ENCODE measurements at places on chromosomes 13 and 19. TPM values are rescaled to one million over a fixed set of nuclear protein-coding genes. Genes with fewer than 3 reads are reported as not detected.

- DNase-seq = no peak
- H3K36me3 ChIP-seq = peaks cover 27% of the 10 kb centered on the region
Measured at GRCh38 chr19:3969435-3970312, 1.2 kb downstream of the DAPK3 start.

PSG6 gene
- total RNA-seq = not detected

GRCh38 chr19:3653865-3654513, 27.4 kb upstream of the CACTIN start:
- DNase-seq = no peak
- peaks cover 3% of the 10 kb centered on the region for H3K4me1 ChIP-seq
- H3K36me3 ChIP-seq = peaks cover 45% of the 10 kb centered on the region
- H3K4me3 ChIP-seq = no peak overlapping the region
- no peaks in the 10 kb centered on the region for H3K27me3 ChIP-seq

KPTN gene
- total RNA-seq = 7.1 TPM

MYCBP2 gene
- total RNA-seq = 133 TPM

GRIN2D gene
- 0.94 TPM for total RNA-seq

DNA sequence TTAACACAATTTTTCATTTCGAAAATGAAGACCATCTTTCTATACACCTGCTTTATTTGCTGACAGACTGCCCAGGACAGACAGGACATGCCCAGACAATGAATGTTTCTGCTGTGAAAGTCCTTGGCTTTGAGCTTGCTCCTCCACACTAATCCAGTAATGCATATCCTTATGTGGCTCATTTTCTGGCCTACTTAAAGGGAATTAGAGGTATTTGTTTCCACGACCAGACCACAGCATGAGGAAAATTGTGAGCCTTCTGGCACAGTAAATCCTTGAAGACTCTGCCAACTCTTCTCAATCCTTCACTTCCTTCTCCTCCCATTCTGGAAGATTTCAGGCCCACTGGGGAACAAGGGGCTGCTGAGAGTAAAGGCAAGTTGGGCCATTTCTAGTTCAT, 25.7 kb downstream of the CCDC70 start:
- H3K36me3 ChIP-seq = no peaks in the 10 kb centered on the region
- H3K27ac ChIP-seq = no peak overlapping the region
- DNase-seq = no peak
- H3K4me1 ChIP-seq = no peaks in the 10 kb centered on the region
- no peaks in the 10 kb centered on the region for H3K27me3 ChIP-seq

- no peaks in the 10 kb centered on the region for H3K4me1 ChIP-seq
- DNase-seq = no peak
- H3K36me3 ChIP-seq = no peaks in the 10 kb centered on the region
- H3K27ac ChIP-seq = no peak overlapping the region
Measured at GRCh38 chr13:46804391-46804815, 7.4 kb upstream of the ESD start.

DNA sequence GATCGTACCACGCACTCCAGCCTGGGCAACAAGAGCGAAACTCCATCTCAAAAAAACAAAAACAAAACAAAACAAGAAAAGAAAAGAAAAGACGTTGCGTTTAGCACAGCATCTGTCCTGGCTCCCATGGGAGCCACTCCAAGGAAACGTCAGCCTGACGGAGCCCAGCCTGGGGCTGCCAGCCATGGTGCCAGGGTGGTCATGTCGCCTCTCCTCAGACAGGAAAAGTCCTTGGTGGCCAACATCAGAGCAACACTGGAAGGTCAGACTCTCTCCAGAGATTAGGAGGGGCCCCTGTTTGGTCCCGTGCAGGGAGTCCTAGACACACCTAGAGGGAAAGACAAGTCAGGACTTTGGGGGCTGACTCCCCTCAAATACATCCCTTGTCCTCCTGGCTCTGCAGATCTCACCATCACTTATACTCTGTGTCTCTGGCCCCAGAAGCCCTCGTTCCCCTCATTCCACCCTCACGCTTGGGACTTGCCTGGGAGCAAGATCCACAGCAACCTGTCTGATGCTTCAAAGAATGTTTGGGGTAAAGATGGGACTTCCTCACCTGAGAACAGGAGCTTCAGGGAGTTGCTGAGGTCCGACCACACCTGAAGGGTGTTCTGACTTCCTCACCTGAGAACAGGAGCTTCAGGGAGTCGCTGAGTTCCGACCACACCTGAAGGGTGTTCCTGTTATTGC, 9.3 kb downstream of the LILRA4 start:
- no peaks in the 10 kb centered on the region for H3K4me1 ChIP-seq
- DNase-seq = no peak
- H3K36me3 ChIP-seq = no peaks in the 10 kb centered on the region
- H3K27me3 ChIP-seq = no peaks in the 10 kb centered on the region
- no peak overlapping the region for H3K27ac ChIP-seq
- H3K4me3 ChIP-seq = no peak overlapping the region

ARRDC5 gene
- not detected for total RNA-seq

- no peak overlapping the region for H3K27ac ChIP-seq
- DNase-seq = peak; percentile 82
- peaks cover 20% of the 10 kb centered on the region for H3K27me3 ChIP-seq
- H3K4me3 ChIP-seq = no peak overlapping the region
- no peaks in the 10 kb centered on the region for H3K36me3 ChIP-seq
Measured at GRCh38 chr19:55160128-55160985, 2.8 kb upstream of the TNNI3 start.

DNA sequence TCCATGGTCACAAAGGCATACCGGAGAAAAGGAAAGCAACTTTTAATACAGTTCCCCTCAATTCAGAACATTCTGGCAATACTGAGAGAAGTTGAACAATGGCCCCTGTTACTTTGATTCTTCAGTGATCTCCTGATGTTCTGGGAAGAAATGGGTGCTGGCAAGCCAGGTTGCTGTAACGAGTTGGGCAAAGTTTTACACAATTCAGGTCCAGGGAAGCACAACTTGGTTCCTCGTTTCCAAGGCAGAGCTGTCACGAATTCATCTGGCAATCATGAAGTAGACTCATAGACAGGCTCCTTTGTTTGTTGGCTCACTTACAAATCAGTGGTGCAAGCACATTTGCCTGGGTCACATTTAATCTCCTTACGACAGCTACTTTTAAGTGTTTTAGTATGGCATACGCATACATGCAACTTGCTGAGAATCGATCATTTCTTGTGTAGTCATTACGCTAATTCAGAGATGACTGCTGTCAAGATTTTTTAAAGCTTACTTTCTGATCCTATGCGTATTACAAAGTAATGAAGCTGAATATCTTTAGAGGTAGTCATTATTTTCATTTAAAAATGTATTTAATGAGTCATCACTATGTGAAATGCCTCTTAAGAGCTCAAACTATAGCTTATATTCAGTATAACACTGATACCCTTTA, 174.7 kb downstream of the GPC5 start:
- no peaks in the 10 kb centered on the region for H3K36me3 ChIP-seq
- no peaks in the 10 kb centered on the region for H3K4me1 ChIP-seq
- H3K27me3 ChIP-seq = no peaks in the 10 kb centered on the region
- DNase-seq = no peak
- no peak overlapping the region for H3K27ac ChIP-seq

GRCh38 chr13:50370303-50370950, 355.2 kb downstream of the KCNRG start:
- peaks cover 18% of the 10 kb centered on the region for H3K4me1 ChIP-seq
- no peak overlapping the region for H3K4me3 ChIP-seq
- no peak for DNase-seq
- no peak overlapping the region for H3K27ac ChIP-seq
- no peaks in the 10 kb centered on the region for H3K27me3 ChIP-seq

ZNF529 gene
- total RNA-seq = 16.9 TPM

SIGLECL1 gene
- not detected for total RNA-seq

ZNF724 gene
- total RNA-seq = 3.1 TPM

DNA sequence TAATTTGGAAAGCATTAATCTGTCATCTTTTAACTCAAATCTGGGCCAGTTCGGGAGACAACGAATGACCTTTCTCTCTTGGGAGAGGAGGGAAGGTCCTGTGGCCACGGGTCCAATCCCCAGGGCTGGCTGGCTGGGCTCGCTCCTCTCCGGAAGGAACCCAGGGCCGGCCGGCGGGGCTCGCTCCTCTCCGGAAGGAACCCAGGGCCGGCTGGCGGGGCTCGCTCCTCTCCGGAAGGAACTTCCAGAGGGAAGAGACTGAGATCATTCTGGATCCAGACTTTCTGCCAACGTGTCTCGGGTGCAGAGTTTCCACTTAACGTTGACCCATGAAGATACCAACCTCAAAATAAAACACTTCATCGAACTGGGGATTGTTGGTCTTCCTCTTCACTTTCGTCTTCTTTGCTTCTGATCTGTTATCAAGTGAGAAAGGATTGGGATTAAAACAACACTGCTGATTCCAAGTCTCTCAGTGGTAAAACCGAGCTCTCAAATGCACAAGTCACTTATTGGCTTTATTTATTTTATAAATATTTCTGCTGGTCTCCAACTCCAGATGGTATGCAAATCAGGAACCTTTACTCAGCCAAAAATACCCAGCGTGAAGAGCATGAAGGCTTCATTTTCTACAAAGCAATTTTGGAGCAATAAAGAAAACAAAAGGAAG, 53.3 kb upstream of the C13orf46 start:
- no peak overlapping the region for H3K27ac ChIP-seq
- no peaks in the 10 kb centered on the region for H3K36me3 ChIP-seq
- DNase-seq = no peak
- no peak overlapping the region for H3K4me3 ChIP-seq
- H3K27me3 ChIP-seq = no peaks in the 10 kb centered on the region

TMEM221 gene
- 0.56 TPM for total RNA-seq

ZIC5 gene
- total RNA-seq = not detected

PLA2G4C gene
- 11.6 TPM for total RNA-seq

DNA sequence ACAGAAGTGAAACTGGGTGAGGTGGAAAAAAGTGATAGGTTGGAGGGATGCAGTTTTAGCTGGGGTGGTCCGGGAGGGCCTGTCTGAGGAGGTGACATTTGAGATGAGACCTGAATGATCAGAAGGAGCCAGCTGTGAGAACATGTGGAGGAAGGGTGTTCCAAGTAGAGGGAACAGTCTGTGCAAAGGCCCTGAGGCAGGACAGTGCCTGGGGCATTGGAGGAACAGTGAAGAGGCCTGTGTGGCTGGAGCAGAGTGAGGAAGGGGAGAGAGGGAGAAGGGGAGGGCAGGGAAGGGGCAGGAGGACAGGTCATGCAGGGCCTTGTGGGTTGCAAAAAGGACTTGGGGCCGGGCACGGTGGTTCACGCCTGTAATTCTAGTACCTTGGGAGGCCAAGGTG, 36.3 kb upstream of the PTPRS start:
- no peak for DNase-seq
- no peaks in the 10 kb centered on the region for H3K36me3 ChIP-seq
- no peak overlapping the region for H3K4me3 ChIP-seq
- H3K27ac ChIP-seq = no peak overlapping the region

GRCh38 chr19:39676004-39676403, 20.3 kb downstream of the LGALS16 start:
- peaks cover 10% of the 10 kb centered on the region for H3K4me1 ChIP-seq
- DNase-seq = no peak
- H3K4me3 ChIP-seq = no peak overlapping the region
- H3K36me3 ChIP-seq = no peaks in the 10 kb centered on the region
- no peak overlapping the region for H3K27ac ChIP-seq

DNA sequence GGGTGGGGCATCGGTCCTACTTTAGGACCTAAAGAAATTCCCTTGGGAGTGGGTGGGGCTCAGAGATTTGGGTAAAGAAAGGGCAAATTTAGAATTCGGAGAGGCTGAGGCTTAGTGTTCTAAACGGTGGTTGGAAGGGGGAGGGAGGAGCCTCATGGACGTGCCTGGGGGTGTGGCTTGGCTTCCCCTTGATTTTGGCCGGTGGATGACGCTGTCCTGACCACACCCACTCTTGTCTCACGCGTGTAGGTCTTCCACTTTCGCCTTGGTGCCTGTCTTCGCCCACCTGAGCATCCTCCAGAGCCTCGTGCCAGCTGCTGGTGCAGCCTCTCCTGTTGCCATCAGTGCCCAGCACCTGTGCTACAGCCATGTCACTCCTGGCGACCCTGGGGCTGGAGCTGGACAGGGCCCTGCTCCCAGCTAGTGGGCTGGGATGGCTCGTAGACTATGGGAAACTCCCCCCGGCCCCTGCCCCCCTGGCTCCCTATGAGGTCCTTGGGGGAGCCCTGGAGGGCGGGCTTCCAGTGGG, 1.2 kb upstream of the NUP62 start:
- H3K27me3 ChIP-seq = no peaks in the 10 kb centered on the region
- H3K36me3 ChIP-seq = no peaks in the 10 kb centered on the region
- no peak overlapping the region for H3K4me3 ChIP-seq
- DNase-seq = no peak
- no peak overlapping the region for H3K27ac ChIP-seq
- H3K4me1 ChIP-seq = peaks cover 20% of the 10 kb centered on the region

SBSN gene
- 1.2 TPM for total RNA-seq

DNA sequence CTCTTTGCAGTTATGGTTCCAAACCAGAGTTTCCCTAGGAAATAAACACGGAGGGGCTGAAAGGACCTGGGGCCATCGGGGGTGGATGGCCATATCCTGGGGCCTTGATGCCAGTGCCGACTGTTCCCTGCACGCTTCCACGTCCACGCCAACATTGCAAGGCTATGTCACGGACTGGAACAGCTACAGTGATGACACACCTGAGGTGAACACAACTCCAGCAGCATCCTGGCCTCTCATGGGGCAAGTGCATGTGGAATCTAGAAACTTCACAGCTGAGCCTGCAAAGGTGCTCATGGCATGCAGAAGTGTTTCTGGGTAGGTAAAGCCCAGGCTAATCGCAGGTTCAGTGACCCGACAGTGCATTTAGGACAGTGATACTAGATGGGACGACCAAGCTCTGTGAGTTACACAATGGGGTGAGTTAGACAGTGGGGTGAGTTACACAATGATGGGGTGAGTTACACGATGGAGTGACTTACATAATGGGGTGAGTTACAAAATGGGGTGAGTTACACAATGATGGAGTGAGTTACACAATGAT, 52.0 kb upstream of the GAS6 start:
- no peaks in the 10 kb centered on the region for H3K36me3 ChIP-seq
- no peak overlapping the region for H3K27ac ChIP-seq
- no peaks in the 10 kb centered on the region for H3K27me3 ChIP-seq
- no peaks in the 10 kb centered on the region for H3K4me1 ChIP-seq
- DNase-seq = no peak
- no peak overlapping the region for H3K4me3 ChIP-seq

All from thyroid gland (tissue), 4 donors.